ENCODE measurements at places on chromosomes 12 and 14.

GRCh38 chr14:51596488-51597117, 55.1 kb upstream of the FRMD6 start:
- no peak for DNase-seq

DNA sequence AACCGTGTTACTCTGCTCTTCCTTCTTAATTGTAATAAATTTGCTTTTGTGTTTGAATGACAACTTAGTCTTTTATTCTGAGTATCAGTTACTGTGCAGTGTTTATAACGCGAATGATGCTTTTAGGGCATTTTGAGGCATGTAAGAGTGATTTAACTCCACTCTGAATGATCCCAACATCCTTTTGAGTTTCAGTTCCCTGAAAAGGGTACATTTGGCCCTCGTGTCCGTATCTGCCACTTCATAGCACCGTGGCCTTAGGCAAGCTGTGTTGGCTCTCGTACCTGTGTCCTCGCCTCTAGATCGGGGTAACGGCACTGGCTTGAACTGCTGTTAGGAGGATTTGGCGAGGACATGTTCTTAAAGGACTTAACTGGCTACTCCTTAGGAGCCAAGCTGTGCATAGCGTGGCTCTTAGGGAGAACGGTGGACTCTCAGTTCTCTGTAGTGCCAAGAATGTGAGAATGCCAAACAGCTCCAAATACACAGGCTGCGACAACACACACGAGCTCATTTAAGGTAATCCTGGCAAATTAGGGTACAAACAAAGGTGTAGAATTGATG, 92.0 kb downstream of the PPP2R5C start:
- DNase-seq: no peak

- DNase-seq: no peak
These were observed 7.6 kb downstream of the EGLN3 start for GRCh38 chr14:33943096-33943883.

DNA sequence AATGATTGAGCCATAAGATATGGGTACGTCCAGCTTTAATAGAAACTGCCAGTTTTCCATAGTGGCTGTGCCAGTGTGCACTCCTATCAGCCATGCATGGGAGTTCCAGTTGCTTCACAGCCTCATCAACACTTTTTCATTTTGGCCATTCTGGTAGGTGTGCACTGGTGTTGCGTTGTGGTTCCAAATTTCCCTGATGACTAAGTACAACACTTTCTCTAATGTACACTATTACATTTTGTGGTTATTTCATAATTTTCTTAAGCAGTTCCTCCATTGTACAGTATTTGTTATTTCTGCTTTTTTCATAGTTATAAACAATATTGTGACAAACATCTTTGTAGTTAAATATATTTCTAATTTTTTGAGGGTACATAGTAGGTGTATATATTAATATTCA, 21.5 kb upstream of the OAS1 start:
- DNase-seq: no peak

DNA sequence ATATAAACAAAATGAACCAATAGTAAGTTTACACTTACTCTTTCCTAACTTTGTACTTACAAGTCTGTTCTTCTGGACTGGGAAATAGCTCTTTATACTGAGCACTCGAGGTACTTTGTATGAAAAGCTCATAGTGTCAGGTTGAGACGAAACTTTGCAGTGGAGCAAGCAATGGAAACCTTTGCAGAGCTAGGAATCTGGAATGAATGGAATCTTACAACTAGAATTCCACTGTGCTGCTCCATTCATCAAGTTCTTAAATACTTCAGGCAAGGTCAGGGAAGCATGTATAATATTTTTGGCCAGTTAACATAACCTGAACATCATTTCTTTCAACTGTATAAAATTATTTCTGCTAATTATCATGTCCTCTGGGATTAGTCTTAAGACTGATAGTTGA, 1327.5 kb upstream of the FLRT2 start:
- no peak for DNase-seq

- no peak for DNase-seq
These were observed 272.0 kb downstream of the ZFP36L1 start for GRCh38 chr14:68520637-68521556.

GRCh38 chr14:45120096-45120495, 14.2 kb downstream of the FKBP3 start:
- no peak for DNase-seq

Measured in stimulated activated CD4-positive, alpha-beta T cell treated with anti-CD3 and anti-CD28 coated beads, TNF-alpha, amount 100 ng/mL, for 4 hours (primary cell).